ENCODE measurements at places on chromosomes 4 and X. TPM values are rescaled to one million over a fixed set of nuclear protein-coding genes. Genes with fewer than 3 reads are reported as not detected.
A peak's percentile ranks its signal among the peaks of the same experiment; 100 is the strongest.

Gene ADGRG4
- total RNA-seq: not detected

Gene TDO2
- 0.16 TPM for total RNA-seq

Gene NSUN7
- total RNA-seq: 0.19 TPM

DNA sequence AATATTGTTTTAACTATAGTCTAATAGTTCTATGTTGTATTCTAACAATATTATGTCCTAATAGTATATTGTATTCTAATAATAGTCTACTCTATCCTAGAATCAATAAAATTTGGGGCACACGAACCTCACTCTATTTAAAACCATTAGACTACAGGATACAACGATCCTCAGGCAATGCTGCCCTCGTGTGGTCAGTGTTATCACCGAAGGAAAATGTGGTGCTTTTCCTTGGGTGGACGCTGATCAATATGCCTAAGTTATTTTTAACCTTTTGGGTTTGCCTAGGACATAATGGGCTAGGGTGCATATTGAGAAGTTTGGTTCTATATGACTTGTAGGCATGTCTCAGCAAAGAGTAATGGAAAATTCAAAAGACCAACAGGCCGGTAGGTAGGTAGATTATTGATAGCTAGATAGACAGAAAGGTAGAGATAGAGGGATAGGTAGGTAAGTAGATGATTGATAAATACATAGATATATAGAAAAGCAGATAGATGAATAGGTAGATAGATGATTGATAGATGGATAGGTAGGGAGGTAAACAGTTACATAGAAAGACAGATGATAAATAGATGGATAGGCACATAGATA lies 75.1 kb downstream of the PRKX start:
- H3K4me3 ChIP-seq: no peak overlapping the region
- peak; percentile 8 for DNase-seq
- H3K4me1 ChIP-seq: peaks cover 3% of the 10 kb centered on the region
- H3K27ac ChIP-seq: no peak overlapping the region
- H3K36me3 ChIP-seq: no peaks in the 10 kb centered on the region
- no peaks in the 10 kb centered on the region for H3K27me3 ChIP-seq

- H3K27ac ChIP-seq: no peak overlapping the region
- no peak for DNase-seq
- no peak overlapping the region for H3K4me3 ChIP-seq
- no peaks in the 10 kb centered on the region for H3K36me3 ChIP-seq
These were observed 90.4 kb upstream of the LDB2 start for GRCh38 chr4:16988814-16989213.

- H3K4me1 ChIP-seq: peaks cover 31% of the 10 kb centered on the region
- peaks cover 26% of the 10 kb centered on the region for H3K36me3 ChIP-seq
- H3K27me3 ChIP-seq: no peaks in the 10 kb centered on the region
- H3K27ac ChIP-seq: peak overlapping the region; percentile 77
- H3K4me3 ChIP-seq: peak overlapping the region; percentile 73
These were observed 3.1 kb downstream of the JADE1 start for GRCh38 chr4:128812442-128813235.

DNA sequence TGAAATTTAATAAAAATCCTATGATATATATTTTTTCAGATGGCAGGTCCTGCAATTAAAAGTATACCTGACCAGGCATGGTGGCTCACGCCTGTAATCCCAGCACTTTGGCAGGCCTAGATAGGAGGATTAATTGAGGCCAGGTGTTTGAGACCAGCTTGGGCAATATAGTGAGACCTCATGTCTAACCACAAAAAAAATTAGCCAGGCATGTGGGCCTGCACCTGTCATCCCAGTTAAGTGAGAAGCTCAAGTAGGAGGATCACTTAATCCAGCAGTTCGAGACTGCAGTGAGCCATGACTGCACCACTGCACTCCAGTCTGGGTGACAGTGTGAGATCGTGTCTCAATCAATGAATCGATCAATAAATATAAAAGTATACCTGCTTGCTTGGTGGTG lies 2.5 kb downstream of the OCIAD2 start:
- H3K27me3 ChIP-seq: no peaks in the 10 kb centered on the region
- H3K27ac ChIP-seq: no peak overlapping the region
- DNase-seq: no peak
- H3K36me3 ChIP-seq: peaks cover 35% of the 10 kb centered on the region

DNA sequence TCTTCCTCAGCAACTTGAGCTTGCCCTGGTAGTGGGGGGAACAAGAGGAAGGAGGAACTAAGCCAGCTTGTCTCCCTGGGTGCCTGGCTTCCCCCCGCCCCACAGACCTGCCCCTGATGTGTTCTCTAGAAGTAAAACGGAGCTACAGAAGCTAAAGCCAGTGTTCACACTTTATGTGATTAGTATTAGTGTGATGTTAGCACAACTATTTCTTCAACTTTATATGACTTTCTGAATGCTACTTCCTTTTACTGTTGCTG lies 10.7 kb downstream of the RGS12 start:
- H3K36me3 ChIP-seq: no peaks in the 10 kb centered on the region
- H3K4me1 ChIP-seq: peaks cover 38% of the 10 kb centered on the region
- H3K4me3 ChIP-seq: no peak overlapping the region
- peaks cover 42% of the 10 kb centered on the region for H3K27me3 ChIP-seq
- DNase-seq: no peak

GRCh38 chr4:184392748-184393559 lies 81.4 kb downstream of the IRF2 start:
- DNase-seq: no peak
- H3K36me3 ChIP-seq: peaks cover 54% of the 10 kb centered on the region
- H3K4me1 ChIP-seq: peaks cover 24% of the 10 kb centered on the region
- H3K27me3 ChIP-seq: no peaks in the 10 kb centered on the region
- no peak overlapping the region for H3K27ac ChIP-seq
- no peak overlapping the region for H3K4me3 ChIP-seq

DNA sequence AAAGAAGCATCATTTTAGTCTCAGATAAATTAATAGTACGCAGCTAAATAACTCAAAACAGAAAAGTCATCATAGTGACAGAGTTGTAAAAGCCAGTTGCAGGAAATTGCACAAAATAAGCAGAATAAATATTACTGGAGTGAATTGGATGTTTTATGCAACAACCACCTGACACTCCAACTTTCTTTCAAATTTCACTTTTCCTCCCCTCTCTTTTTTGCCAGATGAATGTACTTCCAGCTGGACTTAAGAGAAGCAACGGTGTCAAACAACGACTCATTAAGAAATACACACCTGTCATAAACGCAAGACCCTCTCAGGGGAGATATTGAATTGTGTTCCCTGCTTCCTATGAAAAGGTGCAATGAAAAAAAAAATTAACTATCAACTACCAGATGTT lies 120.2 kb upstream of the HCCS start:
- DNase-seq: no peak
- no peak overlapping the region for H3K27ac ChIP-seq
- H3K4me3 ChIP-seq: no peak overlapping the region
- H3K36me3 ChIP-seq: no peaks in the 10 kb centered on the region
- no peaks in the 10 kb centered on the region for H3K4me1 ChIP-seq

GRCh38 chr4:30720021-30720660 lies at the start of gene PCDH7:
PCDH7 (plus strand) TSS chr4:30720369; CDS start chr4:30721423, 1,054 bp downstream.
- peaks cover 1% of the 10 kb centered on the region for H3K36me3 ChIP-seq
- peak; percentile 22 for DNase-seq
- peak within 1 kb of the TSS; percentile 62 for H3K27ac ChIP-seq

DNA sequence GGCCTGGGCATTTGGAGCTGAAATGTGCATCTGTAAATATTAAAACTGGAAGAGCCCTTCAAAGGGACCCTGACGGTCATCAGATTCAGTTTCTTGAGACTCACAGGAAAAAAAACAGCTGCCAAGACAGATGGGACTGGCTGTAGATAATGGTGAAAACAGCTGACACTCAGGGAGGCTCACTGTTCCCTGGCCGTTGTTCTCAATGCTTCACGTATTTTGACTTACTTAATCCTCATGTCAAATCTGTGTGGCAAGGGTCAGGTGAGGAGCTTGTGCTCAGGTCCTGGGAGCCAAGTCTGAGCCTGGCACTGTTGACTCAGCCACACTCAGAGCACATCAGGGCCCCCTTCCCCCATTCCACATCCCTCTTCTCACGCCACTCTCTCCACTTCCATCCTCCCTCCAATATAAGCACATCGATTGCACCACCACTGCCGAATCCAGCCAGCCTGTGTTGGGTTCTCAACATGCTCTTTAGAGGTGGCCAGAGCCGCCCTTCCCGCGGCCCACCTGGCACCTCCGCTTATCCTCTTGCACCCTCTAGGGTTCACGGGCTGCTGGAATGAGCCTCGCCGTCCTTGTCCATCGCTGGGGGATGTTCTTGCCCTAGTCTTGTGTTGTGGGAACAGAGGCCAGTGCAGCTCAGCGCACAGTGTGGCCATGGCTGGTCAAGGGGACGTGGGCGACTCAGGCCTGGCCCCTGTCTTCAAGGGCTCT lies 40.1 kb downstream of the EVC start:
- peaks cover 2% of the 10 kb centered on the region for H3K27me3 ChIP-seq
- H3K4me1 ChIP-seq: no peaks in the 10 kb centered on the region
- H3K36me3 ChIP-seq: no peaks in the 10 kb centered on the region
- no peak for DNase-seq
- no peak overlapping the region for H3K4me3 ChIP-seq
- H3K27ac ChIP-seq: no peak overlapping the region

- no peak overlapping the region for H3K27ac ChIP-seq
- no peak for DNase-seq
- no peak overlapping the region for H3K4me3 ChIP-seq
- H3K36me3 ChIP-seq: no peaks in the 10 kb centered on the region
These were observed 25.7 kb downstream of the SPANXN2 start for GRCh38 chrX:143694885-143695284.

DNA sequence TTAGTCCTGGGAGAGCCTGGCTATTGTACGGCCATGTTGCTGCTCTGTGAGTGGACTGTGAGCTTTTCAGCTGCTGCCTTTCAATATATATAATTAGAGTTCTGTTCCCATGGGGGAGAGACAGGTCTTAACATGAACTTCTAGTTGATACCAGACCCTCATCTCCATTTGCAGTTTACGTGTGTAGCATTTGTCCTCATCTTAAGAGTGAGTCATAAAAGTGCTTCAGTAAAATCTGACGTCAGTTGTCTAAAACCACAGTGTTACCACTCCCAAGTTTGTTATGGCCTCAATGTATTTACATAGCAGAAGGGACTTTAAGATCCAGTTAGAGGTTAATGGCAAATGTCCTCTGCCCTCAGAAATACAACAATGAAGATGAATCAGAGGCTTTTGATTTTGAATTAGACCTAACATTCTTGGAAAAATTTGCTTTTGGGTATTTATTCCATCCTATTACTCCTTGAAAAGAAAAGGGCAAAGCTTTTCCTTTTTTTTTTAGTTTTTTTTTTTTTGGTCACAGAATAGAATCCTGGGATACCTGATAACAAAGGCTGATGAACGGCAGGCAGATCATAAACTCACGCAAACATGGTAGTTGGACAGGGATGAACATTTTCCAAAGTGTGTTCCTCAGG lies 38.6 kb downstream of the PHOX2B start:
- no peaks in the 10 kb centered on the region for H3K36me3 ChIP-seq
- no peak overlapping the region for H3K27ac ChIP-seq
- no peak for DNase-seq

DNA sequence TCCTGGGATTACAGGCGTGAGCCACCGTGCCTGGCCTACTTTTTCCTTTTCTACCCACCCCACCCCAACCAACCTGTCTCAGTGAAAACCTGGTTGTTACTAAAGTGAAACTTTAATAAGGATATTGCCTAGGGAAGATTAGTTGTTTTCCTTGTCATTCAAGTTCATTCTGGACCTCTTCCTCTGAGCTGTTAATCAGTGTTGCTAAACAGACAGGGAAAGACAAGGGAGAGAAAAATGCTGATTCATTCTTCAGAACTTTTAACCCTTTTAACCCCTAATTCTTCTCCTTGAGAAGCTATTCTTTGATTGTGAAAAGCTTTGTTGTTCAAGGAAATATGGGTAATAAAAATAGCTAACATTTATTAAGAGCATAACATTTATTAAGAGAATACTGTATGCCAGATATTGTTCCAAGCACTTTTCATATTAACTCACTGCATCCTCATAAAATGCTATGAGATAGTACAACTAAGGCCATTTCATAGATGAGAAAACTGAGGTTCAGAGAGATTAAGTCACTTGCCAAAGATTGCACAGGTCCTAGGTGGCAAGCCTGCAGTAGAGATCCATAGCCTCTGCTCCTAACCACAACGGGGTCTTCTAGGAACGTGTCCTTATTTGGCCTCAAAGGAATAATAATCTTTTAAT lies 34.8 kb downstream of the OSTC start:
- no peaks in the 10 kb centered on the region for H3K27me3 ChIP-seq
- no peaks in the 10 kb centered on the region for H3K4me1 ChIP-seq
- no peak for DNase-seq
- H3K27ac ChIP-seq: no peak overlapping the region
- no peaks in the 10 kb centered on the region for H3K36me3 ChIP-seq
- no peak overlapping the region for H3K4me3 ChIP-seq

DNA sequence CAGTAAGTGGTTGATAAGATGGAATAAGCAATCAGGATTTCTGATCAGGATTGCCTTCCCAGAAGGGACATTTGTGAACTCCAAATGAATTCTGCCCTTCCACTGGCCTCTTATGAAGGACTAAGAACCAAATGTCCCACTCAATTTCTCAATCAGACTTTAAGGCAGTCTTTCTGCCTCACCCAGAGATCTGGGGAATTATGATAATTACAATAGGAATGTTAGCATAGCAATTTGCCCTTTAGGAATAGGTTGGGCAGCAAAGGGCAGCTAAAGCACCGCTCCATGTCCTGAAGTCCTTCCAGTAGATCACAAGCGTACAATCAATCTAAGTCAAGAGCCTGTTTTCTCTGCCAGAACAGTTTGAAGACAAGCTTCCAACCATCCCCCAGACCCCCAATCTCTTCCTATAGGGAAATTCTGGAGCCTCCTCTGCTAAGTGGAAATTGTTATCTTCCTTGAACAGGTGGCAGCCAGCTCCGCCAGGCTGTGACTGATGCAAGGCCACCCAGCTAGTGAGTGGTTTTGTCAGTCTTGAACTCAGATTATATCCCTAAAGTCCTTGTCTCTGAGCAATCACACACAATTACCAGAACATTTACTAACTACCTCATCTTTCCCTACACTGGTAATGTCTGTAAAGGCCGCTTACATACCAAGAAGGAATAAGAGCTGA lies 18.6 kb downstream of the NKX3-2 start:
- H3K36me3 ChIP-seq: peaks cover 17% of the 10 kb centered on the region
- H3K4me1 ChIP-seq: peaks cover 27% of the 10 kb centered on the region
- no peak overlapping the region for H3K27ac ChIP-seq
- no peak overlapping the region for H3K4me3 ChIP-seq
- peaks cover 94% of the 10 kb centered on the region for H3K27me3 ChIP-seq
- DNase-seq: no peak

- no peak overlapping the region for H3K4me3 ChIP-seq
- no peaks in the 10 kb centered on the region for H3K36me3 ChIP-seq
- H3K4me1 ChIP-seq: no peaks in the 10 kb centered on the region
- H3K27ac ChIP-seq: no peak overlapping the region
- DNase-seq: no peak
These were observed 336.4 kb upstream of the AGA start for GRCh38 chr4:177778623-177779022.

DNA sequence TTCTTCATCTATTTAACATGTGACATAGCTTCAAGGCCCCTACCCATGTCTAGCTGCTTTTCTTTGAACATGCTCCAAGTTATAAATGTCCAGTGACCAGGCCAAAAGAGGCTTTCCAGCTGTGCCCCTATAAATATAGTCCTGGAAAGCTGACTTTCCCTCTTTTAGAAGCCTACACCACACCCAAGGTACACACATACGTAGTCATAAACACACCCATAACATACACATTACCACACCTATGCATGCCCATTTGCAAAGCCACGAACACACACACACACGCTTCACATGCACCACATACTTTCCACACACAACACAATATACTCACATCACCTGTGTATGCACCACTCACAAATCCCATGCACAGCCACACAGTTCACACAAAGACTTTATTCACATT lies 2.0 kb downstream of the ARHGAP36 start:
- DNase-seq: no peak
- H3K27ac ChIP-seq: no peak overlapping the region
- H3K27me3 ChIP-seq: peaks cover 41% of the 10 kb centered on the region
- no peak overlapping the region for H3K4me3 ChIP-seq
- no peaks in the 10 kb centered on the region for H3K4me1 ChIP-seq

All from activated naive CD8-positive, alpha-beta T cell treated with anti-CD3 and anti-CD28 coated beads for 36 hours (primary cell).